H1 (cell line): ENCODE measurements at places on chromosomes 2 and 18. TPM values are rescaled to one million over a fixed set of nuclear protein-coding genes. Genes with fewer than 3 reads are reported as not detected.

The METAP1D gene
- polyA plus RNA-seq = 3.9 and 4.7 TPM in 2 replicates

The INHA gene
- 2.7 and 4.3 TPM in 2 replicates for polyA plus RNA-seq

The ZNF532 gene
- polyA plus RNA-seq = 132 and 143 TPM in 2 replicates

The KATNAL2 gene
- 9.7 and 10.0 TPM in 2 replicates for polyA plus RNA-seq

The RIT2 gene
- polyA plus RNA-seq = 0.46 and 0.67 TPM in 2 replicates

DNA sequence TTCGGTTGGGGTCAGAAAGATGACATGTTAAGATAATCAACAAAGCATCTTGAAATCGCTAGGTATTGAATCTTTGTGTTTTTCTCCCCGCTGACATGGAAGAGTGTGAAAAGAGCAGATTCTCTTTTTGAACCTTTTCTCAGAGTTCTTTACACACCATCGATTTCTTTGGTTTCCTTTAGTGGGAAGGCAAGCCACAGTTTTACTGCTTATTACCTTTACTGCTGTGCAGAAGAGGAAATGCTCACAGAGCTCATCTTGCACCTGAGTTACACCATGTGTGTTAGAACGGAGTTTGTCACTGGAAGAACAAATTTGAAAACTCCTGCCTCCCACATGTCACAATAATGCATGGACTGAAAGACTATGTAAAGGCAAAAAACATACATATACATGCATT is 45.3 kb upstream of the PDK1 start:
- DNase-seq = no peak

- DNase-seq = no peak
Measured at GRCh38 chr2:65366595-65367125, 65.7 kb downstream of the SPRED2 start.

GRCh38 chr18:46035696-46036680 is 36.1 kb downstream of the PSTPIP2 start:
- DNase-seq = no peak

DNA sequence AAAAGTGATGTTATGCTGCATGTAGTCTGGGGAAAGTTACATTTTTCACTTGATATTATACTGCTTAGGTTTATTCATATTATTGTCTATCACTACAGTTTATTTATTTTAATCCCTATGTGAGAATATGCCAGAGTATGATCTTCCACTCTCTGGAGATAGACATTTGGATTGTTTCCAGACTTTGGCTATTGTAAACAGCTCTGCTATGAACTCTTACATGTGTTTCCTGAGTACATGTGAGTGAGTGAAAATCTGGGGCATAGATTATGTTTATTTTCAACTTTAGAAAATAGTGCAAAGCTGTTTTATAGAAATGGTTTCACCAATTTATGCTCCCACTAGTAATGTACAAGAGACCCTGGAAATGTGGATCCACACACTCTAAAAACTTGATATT is 49.0 kb upstream of the EPAS1 start:
- no peak for DNase-seq

GRCh38 chr18:34609986-34610648 is 100.0 kb upstream of the DTNA start:
- DNase-seq = no peak

GRCh38 chr18:3889803-3890202 is 439.8 kb downstream of the TGIF1 start:
- no peak for DNase-seq

- DNase-seq = no peak
Measured at GRCh38 chr2:29215073-29215472, 99.9 kb downstream of the CLIP4 start.

GRCh38 chr18:48036641-48037421 is 106.4 kb upstream of the SMAD2 start:
- no peak for DNase-seq

GRCh38 chr2:234102112-234102511 is 51.6 kb downstream of the SPP2 start:
- no peak for DNase-seq
